Ovary (tissue), 10 donors: ENCODE measurements at places on chromosomes 3 and 15.
A peak's percentile ranks its signal among the peaks of the same experiment; 100 is the strongest.

GRCh38 chr3:131216801-131217200, 164.8 kb upstream of the NUDT16 start:
- no peak overlapping the region for H3K4me3 ChIP-seq
- peaks cover 3% of the 10 kb centered on the region for H3K4me1 ChIP-seq
- no peaks in the 10 kb centered on the region for H3K27me3 ChIP-seq
- no peak for DNase-seq
- H3K27ac ChIP-seq: no peak overlapping the region
- H3K36me3 ChIP-seq: no peaks in the 10 kb centered on the region

- H3K36me3 ChIP-seq: no peaks in the 10 kb centered on the region
- DNase-seq: no peak
- H3K27ac ChIP-seq: no peak overlapping the region
- peaks cover 1% of the 10 kb centered on the region for H3K4me1 ChIP-seq
Measured at GRCh38 chr15:80153900-80154299, 1.1 kb downstream of the FAH start.

DNA sequence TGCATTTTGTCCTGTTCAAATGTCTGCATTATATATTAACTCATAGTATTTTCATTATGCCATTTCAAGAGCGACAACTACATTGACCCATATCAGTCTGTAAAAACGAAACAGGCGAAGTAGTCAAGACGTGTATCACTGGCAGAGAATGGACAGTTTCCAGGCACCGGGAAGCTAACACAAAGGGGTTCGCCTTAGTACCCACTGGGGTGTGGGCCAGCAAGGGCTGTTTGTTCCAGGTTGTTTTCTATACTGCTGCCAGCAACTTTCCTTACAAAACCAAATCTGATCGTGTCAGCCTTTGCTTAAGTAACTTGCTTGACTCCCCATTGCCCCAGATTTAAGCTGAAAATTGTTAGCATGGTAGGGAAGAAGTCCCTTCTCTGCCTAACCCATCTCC, 87.1 kb downstream of the CGNL1 start:
- no peaks in the 10 kb centered on the region for H3K4me1 ChIP-seq
- H3K36me3 ChIP-seq: no peaks in the 10 kb centered on the region
- H3K27ac ChIP-seq: no peak overlapping the region

- H3K4me3 ChIP-seq: no peak overlapping the region
- H3K27me3 ChIP-seq: no peaks in the 10 kb centered on the region
- H3K4me1 ChIP-seq: no peaks in the 10 kb centered on the region
Measured at GRCh38 chr3:10551821-10552630, 46.6 kb upstream of the ATP2B2 start.

DNA sequence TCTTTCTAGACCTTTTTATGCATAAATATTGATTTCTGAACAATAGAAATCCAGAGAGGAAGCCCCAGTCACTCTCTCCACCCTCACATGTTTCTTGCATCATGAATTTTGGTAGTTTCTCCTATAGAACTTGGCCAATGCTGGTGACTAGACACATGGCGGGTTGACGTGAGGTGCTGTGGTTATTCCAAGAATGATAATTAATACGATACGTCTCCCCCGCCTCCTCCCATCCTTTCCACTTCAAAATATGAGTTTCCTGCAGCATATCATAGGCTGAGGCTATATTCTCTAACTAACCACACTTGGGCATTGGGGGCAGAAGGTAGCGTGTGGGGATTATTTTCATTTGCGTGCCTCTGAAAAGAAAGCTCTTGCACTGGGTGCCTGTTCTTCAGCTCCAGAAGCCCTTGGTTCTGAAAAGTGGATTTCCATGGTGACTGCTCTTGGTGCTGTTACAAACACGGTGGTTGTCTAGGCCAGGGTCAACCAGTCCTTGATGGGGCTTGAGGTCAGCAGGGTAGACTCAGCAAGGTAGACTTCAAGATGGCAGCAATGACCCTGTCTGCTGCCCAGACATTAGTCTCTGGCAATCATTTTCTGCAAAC, 5.3 kb downstream of the TNFSF10 start:
- H3K4me3 ChIP-seq: no peak overlapping the region
- H3K4me1 ChIP-seq: peaks cover 7% of the 10 kb centered on the region
- no peak overlapping the region for H3K27ac ChIP-seq
- no peaks in the 10 kb centered on the region for H3K27me3 ChIP-seq
- DNase-seq: no peak

GRCh38 chr3:185758912-185759311, 65.9 kb downstream of the IGF2BP2 start:
- no peak overlapping the region for H3K4me3 ChIP-seq
- no peaks in the 10 kb centered on the region for H3K36me3 ChIP-seq
- H3K27me3 ChIP-seq: no peaks in the 10 kb centered on the region
- no peak overlapping the region for H3K27ac ChIP-seq
- no peak for DNase-seq

- no peaks in the 10 kb centered on the region for H3K36me3 ChIP-seq
- H3K4me1 ChIP-seq: no peaks in the 10 kb centered on the region
- H3K4me3 ChIP-seq: no peak overlapping the region
- no peak for DNase-seq
- H3K27ac ChIP-seq: no peak overlapping the region
Measured at GRCh38 chr3:48065035-48065434, 48.8 kb upstream of the MAP4 start.

DNA sequence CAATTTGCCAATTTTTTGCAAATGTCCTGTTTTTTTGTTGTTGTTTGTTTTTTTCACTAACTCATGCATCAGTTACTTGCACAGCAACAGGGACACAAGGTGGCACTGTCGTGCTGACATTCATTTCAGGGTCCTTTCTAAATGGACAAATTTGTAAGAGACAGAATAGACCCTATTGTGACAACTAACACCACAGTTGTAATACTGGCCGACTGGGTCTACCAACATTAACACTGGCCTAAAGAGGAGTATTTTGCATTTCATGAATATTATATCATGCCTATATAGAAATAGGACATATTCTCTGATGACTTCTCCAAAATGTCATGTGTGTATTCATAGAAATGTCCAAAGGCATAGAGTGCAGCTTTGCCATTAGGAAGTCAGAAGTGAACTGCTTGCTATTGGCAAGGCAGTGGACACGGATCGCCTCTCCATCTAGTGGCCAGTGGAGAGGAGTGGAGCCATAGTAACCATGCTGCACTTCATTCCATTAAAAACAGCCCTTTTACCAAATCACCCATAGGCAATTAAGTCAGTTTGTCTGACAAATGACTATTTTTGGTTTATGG, 54.8 kb downstream of the ZBTB20 start:
- H3K4me3 ChIP-seq: no peak overlapping the region
- H3K36me3 ChIP-seq: no peaks in the 10 kb centered on the region
- DNase-seq: peak; percentile 53
- no peak overlapping the region for H3K27ac ChIP-seq

- H3K27ac ChIP-seq: no peak overlapping the region
- H3K27me3 ChIP-seq: no peaks in the 10 kb centered on the region
- no peak overlapping the region for H3K4me3 ChIP-seq
- no peaks in the 10 kb centered on the region for H3K36me3 ChIP-seq
Measured at GRCh38 chr3:106795553-106795952, 581.7 kb upstream of the CCDC54 start.

DNA sequence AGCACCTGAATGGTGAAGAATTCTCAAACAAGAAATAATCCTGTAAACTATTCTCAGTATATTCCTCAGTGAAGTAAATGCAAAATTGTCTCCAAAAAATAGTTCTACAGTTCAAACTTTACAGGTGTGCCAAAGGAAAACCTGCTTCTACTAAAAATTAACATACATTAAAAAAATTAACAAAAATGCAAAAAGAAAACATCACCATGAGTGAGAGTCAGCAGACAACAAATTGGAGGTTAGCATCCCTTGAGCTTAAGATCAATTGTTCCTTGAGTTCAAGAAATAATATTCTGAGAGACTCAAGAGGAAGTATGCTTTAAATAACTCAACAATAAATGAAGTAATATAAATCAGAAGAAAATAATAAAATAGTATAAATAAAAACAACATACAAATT, 278.4 kb upstream of the MME start:
- H3K27ac ChIP-seq: no peak overlapping the region
- no peaks in the 10 kb centered on the region for H3K4me1 ChIP-seq

DNA sequence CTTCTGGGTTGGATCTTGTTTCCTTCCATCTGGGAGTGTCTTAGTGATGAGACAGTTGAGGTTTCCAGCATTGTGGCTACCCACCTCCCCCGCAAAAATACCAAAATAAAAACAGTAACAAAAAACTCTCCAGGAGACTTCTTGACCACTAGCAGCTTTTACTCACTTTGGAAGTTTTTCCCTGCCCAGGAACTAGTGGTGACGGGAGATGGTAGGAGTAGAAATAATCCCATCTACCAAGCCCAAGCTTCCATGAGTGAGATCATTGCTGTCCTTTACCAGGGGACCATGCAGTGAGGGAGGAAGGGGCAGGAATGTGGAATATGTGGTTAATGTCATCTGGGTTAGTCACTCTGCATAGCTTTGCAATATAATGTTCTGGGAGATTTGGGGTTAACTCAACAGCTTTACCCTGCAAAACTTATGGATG, 187.7 kb downstream of the ITPR1 start:
- no peak for DNase-seq
- no peaks in the 10 kb centered on the region for H3K27me3 ChIP-seq
- H3K36me3 ChIP-seq: no peaks in the 10 kb centered on the region
- H3K4me3 ChIP-seq: no peak overlapping the region
- no peaks in the 10 kb centered on the region for H3K4me1 ChIP-seq

DNA sequence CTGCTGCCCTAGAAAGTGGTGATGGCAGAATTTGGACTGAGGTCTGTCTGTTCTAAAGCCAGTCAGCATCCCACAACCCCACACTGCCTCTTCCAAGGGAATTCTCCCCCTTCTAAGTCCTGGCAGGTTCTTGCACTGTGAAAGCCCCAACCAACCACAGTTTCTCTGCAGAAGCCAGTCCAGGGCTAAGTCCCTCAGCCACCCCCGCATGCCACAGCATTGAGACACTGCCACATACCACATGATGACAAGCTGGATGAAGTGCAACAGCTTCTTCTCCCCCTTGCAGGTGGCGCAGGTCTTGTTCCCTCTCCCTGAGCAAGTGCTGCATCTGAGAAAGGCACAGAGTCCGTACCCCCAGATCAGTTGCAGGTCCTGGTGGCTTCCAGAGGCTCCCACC, 18.6 kb downstream of the SSUH2 start:
- H3K36me3 ChIP-seq: no peaks in the 10 kb centered on the region
- no peaks in the 10 kb centered on the region for H3K27me3 ChIP-seq
- no peak for DNase-seq
- no peak overlapping the region for H3K4me3 ChIP-seq
- H3K4me1 ChIP-seq: peaks cover 5% of the 10 kb centered on the region
- no peak overlapping the region for H3K27ac ChIP-seq

- DNase-seq: no peak
- H3K27ac ChIP-seq: no peak overlapping the region
- H3K27me3 ChIP-seq: no peaks in the 10 kb centered on the region
- no peak overlapping the region for H3K4me3 ChIP-seq
Measured at GRCh38 chr3:188097791-188098190, 56.2 kb upstream of the LPP start.

GRCh38 chr15:61309031-61309511, 80.0 kb upstream of the RORA start:
- no peak overlapping the region for H3K27ac ChIP-seq
- no peaks in the 10 kb centered on the region for H3K4me1 ChIP-seq
- H3K27me3 ChIP-seq: no peaks in the 10 kb centered on the region
- no peak for DNase-seq

GRCh38 chr3:54374214-54374852, 252.0 kb downstream of the CACNA2D3 start:
- H3K4me1 ChIP-seq: peaks cover 11% of the 10 kb centered on the region
- H3K27ac ChIP-seq: no peak overlapping the region
- no peaks in the 10 kb centered on the region for H3K27me3 ChIP-seq
- no peak overlapping the region for H3K4me3 ChIP-seq
- DNase-seq: no peak
- no peaks in the 10 kb centered on the region for H3K36me3 ChIP-seq

DNA sequence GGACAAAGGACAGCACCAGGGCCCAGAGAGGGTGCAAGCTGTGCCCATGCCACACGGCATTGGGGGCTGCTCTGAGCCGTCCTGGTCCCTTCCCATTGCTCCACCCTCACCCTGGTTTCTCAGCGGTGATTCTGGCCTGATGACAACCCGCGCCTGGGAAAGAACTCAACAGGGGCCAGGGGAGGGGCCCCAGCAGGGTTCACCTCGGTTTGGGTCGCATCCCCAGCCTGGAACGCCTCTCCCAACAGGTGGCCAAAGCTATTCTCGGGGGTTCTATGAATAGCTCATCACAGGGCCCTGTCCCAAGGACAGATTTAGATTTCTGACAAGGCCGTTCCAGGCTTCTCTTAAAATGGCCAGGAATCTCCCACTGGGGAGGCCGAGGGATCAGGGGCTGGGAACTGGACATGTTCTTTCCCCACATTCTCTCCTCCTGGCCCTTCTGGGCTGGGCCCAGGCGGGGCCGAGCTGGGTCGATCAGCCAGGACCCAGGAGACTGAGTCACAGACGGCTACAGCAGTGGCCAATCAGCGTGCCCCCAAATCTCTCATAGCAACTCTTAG, 17.9 kb downstream of the GRIP2 start:
- no peak for DNase-seq
- no peaks in the 10 kb centered on the region for H3K4me1 ChIP-seq
- H3K27me3 ChIP-seq: no peaks in the 10 kb centered on the region
- no peak overlapping the region for H3K27ac ChIP-seq
- H3K4me3 ChIP-seq: no peak overlapping the region
- H3K36me3 ChIP-seq: no peaks in the 10 kb centered on the region

DNA sequence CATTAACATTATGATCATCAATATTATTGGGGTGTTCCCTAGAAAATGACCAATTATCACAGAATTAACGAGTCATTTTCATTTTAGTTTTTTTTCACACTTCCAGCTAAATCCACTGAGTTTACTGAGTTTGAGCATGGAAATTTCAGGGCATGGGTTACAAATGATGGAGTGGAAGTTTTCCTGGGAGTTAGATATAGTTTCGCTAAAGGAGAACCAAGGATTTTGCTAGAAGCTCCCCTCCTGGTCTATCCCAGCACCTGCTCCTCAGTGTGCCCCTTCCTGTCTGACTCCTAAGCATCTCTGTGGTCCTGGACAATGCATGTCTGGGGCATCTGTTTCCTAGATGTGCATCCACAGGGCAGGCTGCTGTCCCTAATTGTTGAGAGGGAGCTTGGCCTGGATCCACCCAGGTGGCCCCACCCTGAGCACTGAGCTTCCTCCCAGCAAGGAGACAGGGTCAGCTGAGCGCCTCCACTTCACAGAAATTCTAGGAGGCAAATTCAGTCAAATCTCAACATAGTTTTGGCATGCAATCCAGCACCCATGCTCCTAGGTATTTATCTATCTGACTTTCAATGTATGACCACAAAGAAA, 102.3 kb upstream of the GOLGA6L6 start:
- no peaks in the 10 kb centered on the region for H3K36me3 ChIP-seq
- H3K4me1 ChIP-seq: no peaks in the 10 kb centered on the region
- H3K27ac ChIP-seq: no peak overlapping the region
- DNase-seq: no peak
- no peak overlapping the region for H3K4me3 ChIP-seq
